Sigmoid colon (tissue), 7 donors: ENCODE measurements at places on chromosomes 4 and X. TPM values are rescaled to one million over a fixed set of nuclear protein-coding genes. Genes with fewer than 3 reads are reported as not detected.
A peak's percentile ranks its signal among the peaks of the same experiment; 100 is the strongest.

The PRDX4 gene
- total RNA-seq: 54.2 TPM

The HPGD gene
- 166 TPM for total RNA-seq

The NEIL3 gene
- not detected for total RNA-seq

The RBMXL3 gene
- total RNA-seq: not detected

The RASSF6 gene
- 0.36 TPM for total RNA-seq

DNA sequence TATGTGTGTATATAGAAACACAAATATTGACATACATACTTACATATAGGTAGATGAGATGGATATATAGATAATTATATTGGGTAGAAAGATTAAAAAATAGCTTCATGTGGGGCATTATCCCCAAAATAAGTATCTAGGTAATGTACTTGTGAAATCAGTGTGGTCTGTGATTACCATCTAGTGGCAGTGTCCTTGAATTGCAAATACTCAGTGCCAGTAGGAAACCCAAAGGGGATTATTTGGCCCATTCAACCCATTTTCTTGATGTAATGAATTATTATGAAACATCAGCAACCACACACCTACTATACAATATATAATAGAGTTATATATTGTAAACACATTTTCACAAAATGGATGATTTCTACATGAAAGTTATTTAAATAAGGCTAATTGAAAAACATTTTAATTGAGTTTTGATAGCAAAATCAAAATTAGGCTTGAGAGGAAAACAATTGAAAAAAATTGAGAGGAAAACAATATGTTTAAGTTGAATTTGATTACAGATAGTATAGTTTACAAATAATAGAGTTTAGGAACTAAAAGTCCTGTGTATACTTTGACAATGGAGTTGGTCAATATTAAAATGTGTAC, 389.4 kb downstream of the GALNTL6 start:
- no peak overlapping the region for H3K27ac ChIP-seq
- no peak for DNase-seq
- no peak overlapping the region for H3K4me3 ChIP-seq

- no peaks in the 10 kb centered on the region for H3K4me1 ChIP-seq
- H3K27me3 ChIP-seq: no peaks in the 10 kb centered on the region
- DNase-seq: no peak
- H3K4me3 ChIP-seq: no peak overlapping the region
- H3K36me3 ChIP-seq: no peaks in the 10 kb centered on the region
Observed at GRCh38 chr4:78217557-78217956, 160.4 kb downstream of the FRAS1 start.

- no peak overlapping the region for H3K4me3 ChIP-seq
- DNase-seq: no peak
- no peaks in the 10 kb centered on the region for H3K27me3 ChIP-seq
- H3K27ac ChIP-seq: no peak overlapping the region
- no peaks in the 10 kb centered on the region for H3K36me3 ChIP-seq
- no peaks in the 10 kb centered on the region for H3K4me1 ChIP-seq
Observed at GRCh38 chr4:74284053-74284452, 24.2 kb upstream of the EPGN start.

DNA sequence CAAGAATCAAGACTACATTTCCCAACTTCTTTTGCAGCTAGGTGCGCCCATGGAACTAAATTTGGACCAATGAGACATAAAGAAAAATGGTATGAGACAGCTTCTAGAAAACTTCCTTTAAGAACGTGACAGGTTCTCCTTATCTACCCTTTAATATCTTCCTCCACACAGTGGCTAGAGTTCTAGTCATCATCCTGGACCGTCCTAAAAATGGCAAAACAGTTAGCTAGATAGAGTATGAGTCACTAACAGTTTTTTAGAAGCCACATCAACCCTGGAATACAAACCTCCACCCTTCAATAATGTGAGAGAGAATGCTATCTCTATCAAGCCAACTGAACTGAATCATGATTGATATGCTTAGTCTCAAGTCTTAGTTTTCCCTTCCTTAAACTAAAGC, 267.9 kb upstream of the SLC7A11 start:
- no peaks in the 10 kb centered on the region for H3K27me3 ChIP-seq
- no peak overlapping the region for H3K4me3 ChIP-seq
- no peaks in the 10 kb centered on the region for H3K36me3 ChIP-seq
- no peak overlapping the region for H3K27ac ChIP-seq
- DNase-seq: no peak

DNA sequence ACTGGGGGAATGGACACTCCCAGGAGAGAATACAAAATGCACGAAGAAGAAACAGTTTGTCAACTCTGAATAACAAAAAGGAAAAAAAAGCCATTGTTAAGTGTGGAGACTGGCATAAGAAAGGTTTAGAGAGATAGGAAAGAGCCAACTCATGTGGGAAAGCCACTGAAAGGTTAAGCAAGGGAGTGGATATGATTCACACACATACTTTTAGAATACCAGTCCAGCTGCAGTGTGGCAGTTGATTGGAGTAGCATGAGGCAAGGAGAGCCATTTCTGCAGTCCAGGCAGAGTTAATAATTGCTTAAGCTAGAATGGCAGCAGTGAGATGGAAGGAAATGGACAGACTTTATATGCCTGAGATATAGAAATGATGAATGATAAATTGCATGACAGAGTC, 36.9 kb upstream of the ADAD1 start:
- DNase-seq: no peak
- H3K27ac ChIP-seq: no peak overlapping the region
- H3K4me1 ChIP-seq: no peaks in the 10 kb centered on the region
- H3K27me3 ChIP-seq: no peaks in the 10 kb centered on the region
- no peak overlapping the region for H3K4me3 ChIP-seq

DNA sequence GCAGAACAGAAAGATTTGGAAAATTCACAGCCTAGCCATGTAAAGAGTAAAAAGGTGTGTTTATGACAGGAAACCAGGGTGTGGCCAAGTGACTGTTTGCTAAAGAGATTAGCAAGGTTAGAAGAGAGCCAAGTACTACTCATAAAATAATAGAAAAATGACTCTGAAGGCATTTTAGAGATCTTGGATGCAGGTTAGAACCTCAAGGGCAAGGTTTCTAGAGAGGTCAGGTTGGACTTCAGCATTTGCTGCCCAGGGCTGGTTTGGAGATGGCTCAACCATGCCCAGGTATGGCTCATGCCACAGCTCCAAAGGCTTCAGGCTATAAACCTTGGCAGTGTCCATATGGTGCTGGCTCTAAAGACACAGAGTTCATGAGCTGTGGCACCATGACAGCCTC, 40.6 kb upstream of the ADGRA3 start:
- no peak overlapping the region for H3K27ac ChIP-seq
- no peaks in the 10 kb centered on the region for H3K27me3 ChIP-seq
- H3K4me3 ChIP-seq: no peak overlapping the region
- DNase-seq: no peak
- H3K4me1 ChIP-seq: no peaks in the 10 kb centered on the region

DNA sequence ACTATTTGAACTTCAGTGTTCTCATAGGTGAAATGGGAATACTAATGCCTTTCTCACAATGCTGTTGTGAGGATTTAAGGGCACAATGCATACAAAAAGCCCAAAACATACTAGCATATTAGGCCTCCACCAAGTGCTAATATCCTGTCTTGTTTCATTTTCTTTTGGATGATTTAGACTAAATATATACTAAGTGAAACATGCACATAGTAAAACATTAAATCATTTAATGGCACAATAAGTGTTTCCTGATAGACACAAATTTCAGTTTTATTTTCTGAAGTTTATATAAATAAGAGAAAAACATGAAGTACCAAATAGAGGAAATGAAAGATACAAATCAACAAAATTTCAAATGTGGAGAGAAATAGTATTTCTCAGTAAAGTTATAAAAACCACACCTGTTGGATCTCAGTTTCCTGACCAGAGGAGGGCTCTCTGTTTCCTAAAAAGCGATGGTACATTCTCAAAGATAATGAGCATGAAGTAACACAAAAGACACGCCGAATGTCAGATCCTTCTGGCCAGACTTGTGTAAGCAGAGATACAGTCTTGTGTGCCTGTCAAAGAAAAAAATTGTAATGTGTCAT, 25.1 kb downstream of the DDX60 start:
- peaks cover 35% of the 10 kb centered on the region for H3K36me3 ChIP-seq
- DNase-seq: no peak
- no peak overlapping the region for H3K27ac ChIP-seq
- no peaks in the 10 kb centered on the region for H3K27me3 ChIP-seq
- no peak overlapping the region for H3K4me3 ChIP-seq
- no peaks in the 10 kb centered on the region for H3K4me1 ChIP-seq

DNA sequence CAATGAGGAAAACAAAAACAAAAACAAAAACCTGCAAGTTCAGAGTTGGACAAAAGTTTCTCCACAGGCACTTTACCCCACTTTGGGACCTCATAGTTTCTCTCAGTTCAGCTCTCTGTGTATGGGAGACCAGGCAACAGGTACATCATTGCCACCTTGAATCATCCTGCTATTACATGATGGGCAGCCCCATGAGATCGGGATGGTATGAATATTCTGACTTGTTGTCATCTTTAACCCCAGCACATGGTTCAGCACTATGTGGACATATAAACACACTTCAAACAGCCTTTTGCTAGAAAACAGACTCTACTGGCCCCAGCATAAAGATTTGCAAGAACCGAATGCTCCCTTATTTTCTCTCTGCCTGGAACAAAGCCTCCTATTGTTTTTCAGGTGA, 176.9 kb upstream of the SCML1 start:
- H3K27me3 ChIP-seq: no peaks in the 10 kb centered on the region
- peaks cover 20% of the 10 kb centered on the region for H3K4me1 ChIP-seq
- no peaks in the 10 kb centered on the region for H3K36me3 ChIP-seq
- H3K27ac ChIP-seq: peak overlapping the region; percentile 51

GRCh38 chr4:168272488-168272887, 46.1 kb downstream of the DDX60 start:
- no peak for DNase-seq
- H3K4me1 ChIP-seq: no peaks in the 10 kb centered on the region
- no peaks in the 10 kb centered on the region for H3K36me3 ChIP-seq

DNA sequence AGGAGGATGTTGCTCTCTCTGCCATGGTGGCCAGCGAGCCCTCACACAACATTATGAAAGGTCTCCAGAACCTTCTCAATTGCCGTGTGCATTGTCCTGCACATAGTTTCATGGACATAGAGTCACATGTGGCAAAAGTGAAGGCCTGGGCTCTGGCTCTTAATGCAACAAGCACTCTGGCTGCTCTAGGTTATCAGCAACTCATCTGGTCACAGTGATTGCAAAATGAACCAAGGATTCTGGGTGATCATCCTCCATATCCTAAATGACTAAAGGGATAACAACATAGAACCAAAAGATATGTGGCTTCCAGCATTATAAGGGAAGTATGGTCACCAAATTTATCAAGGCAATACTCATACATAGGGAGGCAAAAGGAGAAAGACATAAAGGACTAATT, 175.2 kb downstream of the MGST2 start:
- H3K27me3 ChIP-seq: no peaks in the 10 kb centered on the region
- no peak overlapping the region for H3K4me3 ChIP-seq
- H3K4me1 ChIP-seq: no peaks in the 10 kb centered on the region
- H3K27ac ChIP-seq: no peak overlapping the region

DNA sequence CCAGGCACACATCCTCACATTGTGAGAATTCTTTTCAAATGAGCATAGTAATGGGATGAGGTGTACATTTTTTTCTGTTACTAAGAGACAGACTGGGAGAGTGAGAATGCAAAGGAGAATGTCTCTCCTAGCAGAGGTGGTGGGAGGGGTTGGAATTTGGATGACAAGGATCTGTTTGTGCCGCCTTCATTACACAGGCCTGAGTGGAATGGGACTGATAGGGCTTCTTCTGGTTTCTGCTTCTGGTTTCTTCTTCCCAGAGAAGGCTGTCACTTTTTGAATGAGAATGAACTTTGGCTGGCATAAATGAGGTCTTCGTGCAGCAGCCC, 55.4 kb downstream of the C4orf51 start:
- H3K27me3 ChIP-seq: no peaks in the 10 kb centered on the region
- peaks cover 57% of the 10 kb centered on the region for H3K4me1 ChIP-seq
- no peaks in the 10 kb centered on the region for H3K36me3 ChIP-seq
- no peak overlapping the region for H3K4me3 ChIP-seq
- H3K27ac ChIP-seq: peak overlapping the region; percentile 98

DNA sequence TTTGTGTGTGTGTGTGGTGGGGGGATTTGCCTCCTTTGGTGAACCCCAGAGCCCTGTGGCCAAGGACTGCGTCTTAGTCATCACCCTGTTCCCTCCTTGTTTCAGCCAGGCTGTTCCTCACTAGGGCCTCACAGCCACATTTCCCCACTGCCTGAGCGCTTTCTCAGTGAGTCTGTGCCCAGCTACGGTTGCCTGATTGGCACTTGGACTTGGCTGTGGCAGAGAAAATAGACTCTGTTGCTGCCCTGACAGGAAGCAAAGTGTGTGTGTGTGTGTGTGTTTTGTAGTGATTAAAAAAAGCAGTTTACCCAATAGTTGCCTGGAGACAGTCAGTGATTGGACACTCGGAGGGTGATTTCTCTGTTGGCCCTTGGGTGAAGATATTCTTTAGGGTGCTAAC, 113.0 kb downstream of the UCHL1 start:
- no peaks in the 10 kb centered on the region for H3K27me3 ChIP-seq
- no peak for DNase-seq
- H3K4me3 ChIP-seq: no peak overlapping the region
- H3K27ac ChIP-seq: no peak overlapping the region
- H3K4me1 ChIP-seq: no peaks in the 10 kb centered on the region

- H3K4me1 ChIP-seq: no peaks in the 10 kb centered on the region
- DNase-seq: no peak
- H3K27me3 ChIP-seq: no peaks in the 10 kb centered on the region
Observed at GRCh38 chr4:128350449-128351045, 62.9 kb upstream of the PGRMC2 start.

GRCh38 chr4:1075809-1076699, 37.3 kb downstream of the RNF212 start:
- no peaks in the 10 kb centered on the region for H3K4me1 ChIP-seq
- no peak overlapping the region for H3K27ac ChIP-seq
- no peak overlapping the region for H3K4me3 ChIP-seq
- no peaks in the 10 kb centered on the region for H3K27me3 ChIP-seq
- no peak for DNase-seq

DNA sequence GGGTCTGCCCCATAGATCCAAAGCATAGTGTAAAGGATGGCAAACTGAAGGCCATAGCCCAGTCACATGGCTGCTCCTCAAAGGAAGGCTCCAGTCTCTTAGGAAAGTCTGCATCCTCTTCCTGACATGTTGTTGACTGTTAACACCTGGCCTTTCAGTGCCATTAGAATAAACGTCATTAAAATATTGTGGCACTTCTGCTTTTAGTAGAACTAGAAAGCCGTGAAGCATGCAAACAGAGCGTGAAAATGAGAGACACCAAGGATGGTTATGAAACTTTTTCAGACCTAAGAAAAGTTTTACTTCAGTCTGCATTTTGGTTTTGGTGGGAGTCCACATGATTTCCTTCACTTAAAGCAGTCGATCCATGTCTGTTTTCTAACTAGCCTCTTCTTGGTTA, 41.1 kb upstream of the AFF2 start:
- H3K27ac ChIP-seq: no peak overlapping the region
- no peaks in the 10 kb centered on the region for H3K36me3 ChIP-seq
- H3K4me3 ChIP-seq: no peak overlapping the region
- DNase-seq: no peak
